ENCODE measurements at places on chromosomes 1 and 21.

DNA sequence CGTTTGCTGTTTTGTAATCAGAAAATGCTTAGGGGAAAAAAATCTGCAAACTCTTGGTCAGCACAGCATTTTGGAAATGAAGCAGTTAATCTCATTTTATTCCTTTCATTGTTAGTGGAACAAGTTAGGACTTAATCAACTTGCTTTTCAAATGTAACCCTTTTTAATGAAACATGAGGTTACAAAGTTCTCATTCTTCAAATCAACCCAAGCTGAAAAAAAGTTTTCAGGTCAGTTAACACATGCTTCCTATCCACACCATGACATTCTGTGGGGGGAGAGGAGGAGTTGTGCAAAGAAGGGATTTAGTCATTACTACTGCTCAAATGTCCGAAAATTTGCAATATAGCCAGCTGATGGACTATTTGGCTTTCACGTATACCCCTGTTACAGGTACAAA, 283.2 kb upstream of the LYPLAL1 start:
- no peak for DNase-seq

GRCh38 chr1:76492752-76493430, 374.4 kb upstream of the ST6GALNAC5 start:
- DNase-seq: no peak

DNA sequence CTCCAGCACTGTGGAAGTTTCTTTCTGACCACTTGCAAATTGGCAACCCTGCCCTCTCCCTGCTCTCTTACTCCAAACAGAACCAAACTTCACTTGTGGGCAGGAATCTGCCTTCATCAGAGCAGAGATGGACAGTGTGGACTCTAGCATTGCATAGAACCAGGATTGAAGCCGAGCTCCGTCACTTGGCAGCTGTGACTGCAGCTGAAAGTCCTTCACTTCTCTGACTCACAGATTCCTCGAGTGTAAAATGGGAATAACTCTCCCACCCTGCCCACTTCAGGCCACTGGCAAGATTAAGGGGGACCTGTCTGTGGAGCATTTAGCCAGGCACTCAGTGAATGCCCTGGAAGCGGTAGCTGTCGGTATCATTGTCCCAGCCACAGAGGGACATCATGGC, 75.7 kb upstream of the ZBTB40 start:
- DNase-seq: no peak

DNA sequence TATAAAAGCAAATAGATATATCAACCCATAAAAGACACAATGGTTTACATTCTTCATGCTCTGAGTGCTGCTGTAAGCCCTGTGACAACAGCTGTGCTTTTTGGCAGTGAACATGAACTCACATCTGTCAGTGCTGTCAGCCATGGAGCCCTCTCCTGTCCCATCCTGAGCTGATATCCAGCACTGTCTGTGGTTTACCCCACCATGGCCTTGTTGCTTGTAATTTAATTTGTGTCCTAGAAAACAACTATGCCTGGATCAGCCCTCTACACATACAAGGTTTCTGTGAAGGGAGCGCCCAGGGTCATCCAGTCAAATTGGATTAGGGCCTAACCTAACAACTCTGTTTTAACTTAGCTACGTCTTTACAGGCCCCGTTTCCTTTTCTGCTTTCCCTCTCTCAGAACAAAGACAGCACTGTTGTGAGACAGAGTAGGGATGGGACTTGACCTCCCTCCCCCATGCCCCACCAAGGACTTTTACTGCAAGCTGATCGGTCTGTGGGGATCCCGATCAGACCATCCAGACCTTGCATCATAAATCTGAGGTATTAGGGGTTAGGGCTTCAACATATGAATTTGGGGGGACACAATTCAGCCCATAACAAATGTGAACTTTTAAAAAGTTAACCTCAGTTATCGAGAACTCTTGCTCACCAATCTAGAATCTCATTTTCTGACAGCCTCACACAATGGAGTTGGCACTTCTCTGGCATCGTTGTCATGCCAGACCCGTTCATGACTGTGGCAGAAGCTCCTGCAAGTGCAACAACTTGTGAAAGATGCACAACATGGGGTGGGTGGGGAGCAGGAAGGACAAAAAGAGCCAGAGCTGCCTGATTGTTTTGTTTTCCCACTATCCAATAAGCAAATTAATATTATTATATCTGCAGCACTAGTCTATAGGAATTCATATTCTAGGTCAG, 16.4 kb upstream of the SLC44A3 start:
- no peak for DNase-seq
